ENCODE measurements at places on chromosomes 4 and X.
A peak's percentile ranks its signal among the peaks of the same experiment; 100 is the strongest.

GRCh38 chr4:66964467-66964866 is 580.8 kb downstream of the CENPC start:
- no peak for DNase-seq

- no peak for DNase-seq
Measured at GRCh38 chr4:130073145-130073790, 977.3 kb downstream of the C4orf33 start.

DNA sequence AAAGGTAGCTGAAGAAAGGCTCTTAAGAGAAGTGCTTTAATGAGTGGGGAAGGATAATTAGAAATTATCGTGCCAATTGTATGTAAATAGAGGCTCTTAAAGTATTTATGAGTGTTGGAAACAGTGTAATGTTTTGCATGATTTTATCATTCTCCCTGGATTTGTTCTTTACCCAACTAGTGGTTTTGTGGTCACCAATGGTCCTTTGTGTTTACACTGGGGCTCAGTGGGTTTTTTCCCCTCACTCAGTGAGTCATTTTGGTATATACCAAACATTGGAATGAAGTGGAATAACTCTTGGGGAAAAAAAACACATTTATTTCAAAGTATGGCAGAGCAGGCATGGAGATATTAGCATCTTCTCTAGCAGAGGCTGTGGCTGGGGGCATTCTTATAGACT is 20.8 kb upstream of the LGI2 start:
- no peak for DNase-seq

GRCh38 chr4:102935716-102936115 is 66.9 kb downstream of the CISD2 start:
- no peak for DNase-seq

DNA sequence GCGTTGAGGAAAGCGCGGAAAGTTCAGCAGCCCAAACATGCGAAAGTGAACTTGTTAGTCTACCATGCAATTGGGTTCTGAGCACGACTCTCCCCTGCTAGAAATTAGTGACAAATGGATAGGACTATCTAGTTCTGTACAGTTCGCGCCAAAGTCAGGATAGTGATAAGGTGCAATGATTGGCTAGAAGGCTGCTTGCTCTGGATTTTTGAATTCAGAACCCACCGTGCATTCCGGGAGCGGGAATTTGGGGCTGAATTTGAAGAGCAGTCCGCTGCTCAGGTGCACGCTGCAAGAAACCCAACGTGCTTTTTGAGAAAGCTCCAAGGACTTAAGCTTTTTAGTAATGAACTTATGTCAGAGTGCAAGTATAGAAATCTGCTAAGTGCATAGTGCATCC is 732 bp upstream of the ESX1 start:
- DNase-seq, result no peak

DNA sequence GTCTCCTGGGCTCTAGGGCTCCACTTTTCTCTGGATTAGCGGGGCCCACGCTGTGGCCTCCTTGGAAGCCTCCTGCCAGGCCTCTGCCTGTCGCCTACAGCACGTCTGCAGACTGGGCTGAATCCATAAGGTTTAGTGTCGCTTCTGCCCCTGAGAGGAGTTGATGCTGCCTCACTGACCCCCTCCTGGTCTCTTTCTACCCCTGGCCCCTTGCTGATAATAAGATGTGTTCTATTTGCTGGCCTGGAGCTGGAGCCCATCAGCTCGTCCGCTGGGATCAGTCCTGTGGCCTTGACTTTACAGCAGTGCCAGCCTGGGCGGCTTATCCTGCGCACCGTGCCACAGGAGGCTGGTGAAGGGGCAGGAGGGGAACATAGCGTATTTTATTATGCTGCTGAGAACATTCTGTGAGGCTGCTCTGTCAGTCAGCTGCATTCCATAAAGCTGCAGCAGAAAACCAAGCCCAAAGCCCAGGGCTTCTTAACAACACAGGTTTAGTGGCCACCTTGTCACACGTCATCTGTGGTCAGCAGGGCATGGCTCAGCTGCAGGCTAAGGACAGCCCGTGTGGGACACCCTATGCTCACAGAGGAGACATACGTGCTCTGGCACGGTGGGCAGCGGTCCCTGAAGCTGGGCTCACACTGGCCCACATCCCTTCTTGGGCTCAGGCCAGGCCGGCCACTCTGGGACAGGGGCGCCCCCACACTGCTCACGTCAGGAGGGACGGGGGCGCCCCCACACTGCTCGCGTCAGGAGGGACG is 29.3 kb upstream of the HGFAC start:
- DNase-seq, result no peak

DNA sequence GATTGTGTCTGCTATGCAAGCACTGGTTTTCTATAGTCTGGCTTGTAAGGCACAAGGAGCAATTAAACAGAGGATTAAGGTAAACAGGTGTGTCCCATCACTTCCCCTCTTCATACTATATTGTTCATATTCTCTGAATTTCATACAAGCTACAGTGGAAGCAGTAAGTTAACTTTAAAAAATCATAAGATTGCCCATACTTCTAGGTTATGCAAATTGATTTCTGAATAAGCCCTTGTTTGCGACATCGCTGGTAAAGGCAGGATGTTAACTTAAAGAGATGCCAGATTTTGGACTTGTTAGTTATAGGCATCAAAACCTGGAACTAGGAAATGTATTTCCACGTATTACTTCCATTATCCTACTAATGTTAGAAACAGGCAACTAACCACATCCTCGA is 1.0 kb upstream of the TMEM131L start:
- no peak for DNase-seq

- peak; percentile 25 for DNase-seq
Measured at GRCh38 chrX:111244235-111244750, 26.0 kb downstream of the CAPN6 start.

- DNase-seq, result no peak
Measured at GRCh38 chr4:52687696-52688095, 28.6 kb upstream of the USP46 start.

DNA sequence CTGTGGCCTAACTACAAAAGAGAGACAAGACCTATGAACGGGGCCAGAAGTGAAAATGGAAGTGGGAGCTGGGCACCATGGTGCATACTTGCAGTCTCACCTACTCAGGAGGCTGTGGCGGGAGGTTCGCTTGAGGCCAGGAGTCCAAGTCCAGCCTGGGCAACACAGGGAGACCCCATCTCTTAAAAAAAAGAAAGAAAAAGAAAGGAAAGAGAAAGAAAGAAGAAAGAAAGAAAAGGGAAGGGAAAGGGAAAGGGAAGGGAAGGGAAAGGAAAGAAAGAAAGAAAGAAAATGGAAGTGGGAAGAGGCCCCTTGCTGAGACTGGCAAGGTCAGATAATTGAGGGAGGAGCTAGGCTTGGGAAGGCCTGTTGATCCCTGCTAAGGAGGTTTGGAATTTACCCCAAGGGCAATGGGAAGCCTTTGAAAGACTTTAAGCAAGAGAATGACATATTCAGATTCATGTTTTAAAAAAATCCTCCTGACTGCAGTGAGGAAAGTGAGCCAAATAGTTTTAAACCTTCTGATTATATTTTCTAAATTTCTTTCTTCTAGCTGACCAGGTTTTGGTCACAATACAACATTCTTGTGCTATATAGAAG is 17.7 kb upstream of the HERC5 start:
- DNase-seq, result no peak

GRCh38 chr4:38015886-38016515 is 55.8 kb downstream of the PTTG2 start:
- DNase-seq, result no peak

GRCh38 chr4:34814266-34814665 is 1430.0 kb downstream of the ARAP2 start:
- DNase-seq, result no peak

DNA sequence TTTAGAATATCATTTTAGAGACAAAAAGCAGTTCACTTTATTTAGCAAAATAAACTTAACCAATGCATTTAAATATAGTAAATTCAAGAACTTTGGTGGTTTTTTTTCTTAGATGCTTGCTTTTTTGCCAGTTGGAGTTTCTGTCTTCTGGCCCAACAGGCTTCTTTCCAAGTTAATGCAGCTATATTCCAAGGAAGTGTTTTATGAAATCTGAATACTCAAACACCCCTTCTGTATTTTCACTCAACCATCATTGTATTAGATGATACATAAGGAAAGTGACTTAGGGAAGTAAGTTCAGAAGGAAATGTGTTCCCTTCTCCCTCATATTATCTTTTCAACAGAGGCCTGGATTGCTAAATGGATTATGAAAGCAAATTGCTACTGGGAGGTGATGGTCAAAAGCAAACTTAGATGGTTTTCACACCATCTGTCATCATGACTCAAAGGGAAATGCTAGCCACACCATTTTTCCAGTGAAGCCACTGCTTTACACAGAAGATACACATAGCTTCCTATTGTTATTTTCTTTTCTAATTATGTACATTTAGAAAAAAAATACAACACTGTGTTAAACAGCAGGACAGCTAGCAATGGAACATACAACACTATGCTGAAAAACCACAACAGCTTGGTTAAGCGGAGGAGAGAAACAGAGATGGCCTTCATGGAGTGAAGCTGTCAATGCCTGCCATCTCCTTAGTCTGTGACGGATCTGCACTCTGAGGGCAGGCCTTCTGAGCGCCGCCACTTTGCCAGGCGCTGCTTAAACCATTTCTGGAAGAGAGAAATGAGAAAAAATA is 32.9 kb downstream of the HOPX start:
- no peak for DNase-seq

DNA sequence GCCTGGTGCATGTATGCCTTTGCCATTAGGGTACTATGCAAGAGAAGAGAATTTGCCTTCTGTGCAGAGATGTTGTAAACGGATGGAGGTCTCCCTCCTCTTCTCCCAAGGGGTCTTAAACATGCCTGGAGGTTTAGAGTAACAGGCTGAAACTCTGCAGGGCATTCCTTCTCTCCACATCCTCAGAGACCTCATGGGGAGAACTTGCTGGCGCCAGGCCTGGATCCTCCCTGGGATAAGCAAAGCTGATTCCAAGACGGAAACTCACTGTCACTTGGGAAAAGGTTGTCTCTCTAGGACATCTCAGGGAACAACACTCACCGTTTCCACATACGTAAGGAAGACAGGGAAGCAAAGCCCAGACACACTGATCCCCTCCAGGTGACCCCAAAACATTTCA is 76.9 kb upstream of the GPM6B start:
- DNase-seq, result no peak

GRCh38 chr4:6953751-6954380 is 44.2 kb downstream of the TBC1D14 start:
- DNase-seq, result no peak

DNA sequence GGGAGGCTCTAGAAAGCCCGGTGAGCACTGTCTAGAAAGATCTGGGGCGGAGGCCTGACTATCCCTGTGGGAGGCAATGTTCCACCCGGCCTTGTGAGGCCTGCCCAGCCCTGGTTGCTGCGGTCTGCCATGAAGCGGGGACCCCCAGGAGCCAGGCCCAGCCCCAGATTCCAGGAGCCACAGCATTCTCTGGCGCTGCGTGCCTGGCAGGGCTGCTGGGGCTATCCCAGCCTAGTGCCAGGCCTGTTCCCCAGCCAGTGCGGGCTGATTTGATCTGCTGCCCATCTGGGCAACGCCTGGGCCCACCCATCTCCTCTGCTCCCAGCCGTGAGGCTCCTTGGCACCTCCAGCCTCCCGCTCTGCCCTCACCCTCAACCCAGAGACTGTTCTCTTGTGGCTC is 19.6 kb downstream of the ATP2B3 start:
- no peak for DNase-seq

DNA sequence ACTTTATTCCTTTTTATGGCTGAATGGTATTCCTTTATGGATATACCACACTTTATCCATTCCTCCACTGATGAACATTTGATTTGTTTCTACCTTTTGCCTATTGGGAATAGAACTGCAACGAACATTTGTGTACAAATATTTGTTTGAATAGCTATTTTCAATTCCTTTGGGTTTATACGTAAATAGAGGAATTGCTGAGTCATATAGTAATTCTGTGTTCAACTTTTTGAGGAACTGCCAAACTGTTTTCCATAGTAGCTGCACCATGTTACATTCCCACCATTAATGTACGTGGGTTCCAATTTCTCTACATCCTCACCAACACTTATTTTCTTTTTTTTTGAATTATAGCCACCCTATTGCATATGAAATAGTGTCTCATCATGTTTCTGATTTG is 156.5 kb upstream of the ATP6AP2 start:
- no peak for DNase-seq

- peak; percentile 40 for DNase-seq
Measured at GRCh38 chr4:14168919-14169318, 541.4 kb upstream of the BOD1L1 start.

DNA sequence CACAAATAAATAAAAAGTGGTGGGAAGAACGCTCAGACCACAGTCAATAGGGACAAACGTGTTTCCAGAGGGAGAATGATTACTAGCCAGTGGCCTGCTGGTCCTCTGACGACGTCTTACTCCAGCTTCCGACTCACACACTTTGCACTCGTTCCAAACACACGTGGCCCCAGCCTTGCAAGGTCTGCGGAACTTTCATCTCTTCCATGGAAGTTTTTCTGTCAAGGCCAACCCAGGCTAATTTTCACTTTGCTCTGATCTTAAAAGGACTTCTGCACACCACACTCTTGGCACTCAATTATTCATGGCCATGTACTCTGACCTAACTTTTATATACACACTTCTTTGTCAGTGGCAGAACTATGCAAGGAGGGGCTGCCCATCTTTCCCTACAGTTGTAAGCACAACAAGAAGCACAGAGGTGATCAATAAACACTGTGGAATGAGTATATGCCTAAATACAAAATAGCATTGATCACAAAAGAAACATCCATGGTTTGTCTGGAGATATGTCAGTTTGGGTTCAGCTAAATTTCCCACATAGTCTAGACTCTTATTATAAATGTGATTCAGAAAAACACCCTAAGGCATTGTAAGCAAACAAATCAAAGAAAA is 69.4 kb downstream of the STX18 start:
- no peak for DNase-seq

DNA sequence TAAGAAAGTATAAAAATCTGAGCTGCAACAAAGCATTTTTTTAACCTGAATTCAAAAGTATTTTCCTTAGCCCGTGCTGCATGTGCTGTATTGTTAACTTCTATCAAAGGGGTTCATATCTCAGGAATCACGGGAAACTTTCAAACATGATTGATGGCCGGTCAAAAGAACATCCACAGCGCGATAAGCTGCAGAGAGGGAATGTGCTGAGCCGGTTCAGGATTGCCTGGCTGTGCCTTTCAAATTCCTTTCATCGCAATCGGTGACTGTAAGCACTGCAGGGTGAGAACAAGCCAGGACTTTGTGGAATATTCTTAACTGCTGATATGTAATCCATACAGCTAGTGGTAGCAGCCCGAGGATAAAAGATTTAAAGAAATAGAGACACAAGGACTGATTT is 210.9 kb upstream of the NOCT start:
- no peak for DNase-seq

All from pons (tissue), 1 donor.